ENCODE measurements at places on chromosomes 12 and 14. TPM values are rescaled to one million over a fixed set of nuclear protein-coding genes. Genes with fewer than 3 reads are reported as not detected.
A peak's percentile ranks its signal among the peaks of the same experiment; 100 is the strongest.

- DNase-seq = no peak
- H3K36me3 ChIP-seq = no peaks in the 10 kb centered on the region
- no peaks in the 10 kb centered on the region for H3K4me1 ChIP-seq
- H3K4me3 ChIP-seq = no peak overlapping the region
- H3K27ac ChIP-seq = no peak overlapping the region
Measured at GRCh38 chr12:96617178-96617577, 127.8 kb downstream of the CFAP54 start.

- no peaks in the 10 kb centered on the region for H3K27me3 ChIP-seq
- H3K27ac ChIP-seq = no peak overlapping the region
- no peak overlapping the region for H3K4me3 ChIP-seq
- no peaks in the 10 kb centered on the region for H3K4me1 ChIP-seq
- H3K36me3 ChIP-seq = no peaks in the 10 kb centered on the region
Measured at GRCh38 chr12:103851127-103851526, 10.1 kb upstream of the NT5DC3 start.

DNA sequence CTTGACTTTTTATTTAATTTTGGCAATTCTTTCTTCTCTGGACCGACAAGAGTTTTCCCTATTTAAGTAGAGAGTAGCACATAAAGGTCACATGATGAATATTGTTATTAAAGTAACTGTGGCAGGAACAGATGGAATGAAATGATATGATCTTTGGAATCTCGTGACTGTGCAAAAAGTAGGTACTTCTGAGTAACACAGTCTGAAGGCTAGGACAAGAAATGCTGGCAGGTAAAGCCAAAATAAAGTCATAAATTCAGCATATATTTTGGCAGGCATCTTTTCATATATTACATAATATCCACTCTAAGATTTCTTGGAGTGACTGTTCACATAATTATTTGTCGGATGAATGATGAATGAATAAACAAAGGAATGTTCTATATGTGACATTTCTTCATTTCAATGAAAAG is 121.4 kb downstream of the EFCAB11 start:
- no peaks in the 10 kb centered on the region for H3K4me1 ChIP-seq
- no peaks in the 10 kb centered on the region for H3K36me3 ChIP-seq
- no peaks in the 10 kb centered on the region for H3K27me3 ChIP-seq
- no peak for DNase-seq
- no peak overlapping the region for H3K4me3 ChIP-seq

DNA sequence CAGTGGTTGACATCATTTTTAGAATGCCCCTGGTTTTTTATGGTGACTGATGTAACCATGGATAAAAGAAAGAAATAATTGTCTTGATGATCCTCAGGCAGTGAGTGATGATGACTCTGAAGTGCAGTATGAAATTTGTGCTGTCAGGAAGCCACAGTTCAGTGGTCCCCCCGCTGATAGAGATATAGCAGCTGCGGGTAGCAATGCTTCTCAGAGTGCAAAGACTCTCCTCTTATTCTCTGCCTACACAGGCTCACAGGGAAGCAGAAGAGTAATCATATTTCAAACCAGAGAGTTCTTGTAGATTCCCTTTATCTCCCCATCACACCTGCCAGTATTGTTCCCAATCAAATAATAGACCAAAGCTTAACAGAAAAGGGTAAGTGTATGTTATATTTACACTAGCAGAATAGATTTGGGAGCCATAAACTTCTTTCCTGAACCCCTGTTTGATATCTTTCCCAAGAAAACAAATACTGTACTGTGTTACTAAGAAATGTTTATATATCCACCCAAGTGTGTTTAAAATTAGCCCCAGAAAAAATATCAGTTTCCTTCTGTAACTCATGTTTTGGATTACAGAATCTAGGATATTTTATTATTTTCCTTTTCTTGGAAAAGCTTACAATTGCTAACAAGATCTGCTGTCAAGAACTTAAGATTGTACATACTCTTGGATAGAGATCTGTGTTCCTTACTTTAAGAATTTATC is 1817.4 kb upstream of the FLRT2 start:
- no peak for DNase-seq
- H3K4me1 ChIP-seq = no peaks in the 10 kb centered on the region
- no peaks in the 10 kb centered on the region for H3K36me3 ChIP-seq
- H3K27ac ChIP-seq = no peak overlapping the region
- H3K27me3 ChIP-seq = no peaks in the 10 kb centered on the region

DNA sequence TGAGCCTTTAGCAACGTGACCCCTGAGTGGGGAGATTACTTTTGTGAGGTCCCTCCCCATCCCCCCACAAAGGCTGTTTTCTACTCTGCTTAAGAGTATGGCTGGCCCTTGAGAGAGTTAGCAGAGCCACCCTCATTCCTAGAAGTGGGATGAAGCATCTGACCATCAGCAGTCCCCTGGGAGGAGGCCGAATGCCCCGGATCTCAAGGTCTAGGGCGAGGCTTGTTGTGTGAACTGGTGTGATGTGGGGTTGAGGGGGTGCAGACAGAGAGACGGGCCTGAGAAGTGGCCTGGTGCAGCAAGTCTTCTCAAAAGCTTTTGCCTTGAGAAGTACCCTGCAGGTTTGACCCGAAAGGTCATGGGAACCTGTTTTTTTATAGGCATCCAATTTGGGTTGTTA is 153.0 kb upstream of the FKBP4 start:
- H3K4me1 ChIP-seq = no peaks in the 10 kb centered on the region
- no peak overlapping the region for H3K27ac ChIP-seq
- DNase-seq = no peak
- no peak overlapping the region for H3K4me3 ChIP-seq

DNA sequence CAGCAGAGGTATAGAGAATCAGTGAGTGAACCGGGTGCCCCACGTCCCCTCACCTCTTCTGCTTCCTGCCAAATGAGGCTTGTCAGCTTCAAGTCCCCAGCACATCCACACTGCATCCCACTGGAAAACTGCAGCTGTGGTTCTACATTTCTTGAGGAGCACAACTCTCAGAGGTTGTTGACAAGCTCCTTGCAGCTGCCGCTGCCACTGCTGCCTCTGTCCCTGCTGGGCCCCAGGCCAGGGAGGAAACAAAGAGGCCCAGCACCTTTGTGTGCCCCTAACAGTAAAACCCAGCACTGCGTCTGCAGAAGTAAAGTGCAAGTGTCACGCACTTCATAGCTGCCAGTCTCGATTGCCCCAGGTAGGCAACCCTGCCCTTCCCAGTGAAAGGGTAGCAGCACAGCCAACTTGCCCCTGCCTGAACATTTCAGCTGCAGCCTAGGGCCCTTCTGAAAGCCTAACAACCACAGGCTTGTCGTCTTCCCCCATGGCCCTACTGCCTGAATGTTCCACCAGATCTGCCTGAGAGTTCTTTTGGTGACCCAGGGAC is 1162.1 kb upstream of the USP15 start:
- H3K36me3 ChIP-seq = no peaks in the 10 kb centered on the region
- no peak for DNase-seq
- no peaks in the 10 kb centered on the region for H3K27me3 ChIP-seq
- no peak overlapping the region for H3K4me3 ChIP-seq

DNA sequence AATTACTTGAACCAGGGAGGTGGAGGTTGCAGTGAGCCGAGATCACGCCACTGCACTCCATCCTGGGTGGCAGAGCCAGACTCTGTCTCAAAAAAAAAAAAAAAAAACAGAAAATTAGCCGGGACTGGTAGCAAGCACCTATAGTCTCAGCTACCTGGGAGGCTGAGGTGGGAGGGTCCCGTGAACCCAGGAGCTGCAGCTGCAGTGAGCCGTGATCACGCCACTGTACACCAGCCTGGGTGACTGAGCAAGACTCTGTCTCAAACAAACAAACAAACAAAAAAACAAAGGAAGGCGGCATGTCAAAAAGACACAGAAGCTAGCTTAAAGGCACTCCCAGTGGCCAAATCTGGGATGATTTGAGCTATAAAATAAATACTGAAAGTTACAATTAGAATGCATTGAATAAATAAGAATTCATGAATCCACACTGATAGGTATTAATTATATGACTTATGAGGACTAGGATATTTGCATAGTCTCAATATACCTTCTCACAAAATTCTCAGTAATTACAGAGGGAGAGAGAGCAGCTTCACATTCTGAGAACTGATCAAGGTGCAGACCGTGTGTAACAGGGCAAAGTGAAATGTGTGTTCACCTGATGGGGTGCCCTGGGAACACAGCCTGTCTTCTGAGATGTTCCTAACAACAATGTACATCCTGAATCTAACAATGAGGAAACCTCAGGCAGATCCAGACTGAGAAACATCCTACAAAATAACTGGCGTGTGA is 42.7 kb upstream of the GPR132 start:
- no peaks in the 10 kb centered on the region for H3K36me3 ChIP-seq
- H3K4me3 ChIP-seq = no peak overlapping the region
- no peak for DNase-seq
- no peaks in the 10 kb centered on the region for H3K27me3 ChIP-seq

- H3K27ac ChIP-seq = no peak overlapping the region
- H3K27me3 ChIP-seq = no peaks in the 10 kb centered on the region
- no peaks in the 10 kb centered on the region for H3K4me1 ChIP-seq
- DNase-seq = no peak
Measured at GRCh38 chr14:51921026-51921425, 60.6 kb downstream of the GNG2 start.

GRCh38 chr12:31037931-31038330 is 35.7 kb upstream of the DDX11 start:
- H3K4me1 ChIP-seq = no peaks in the 10 kb centered on the region
- H3K27me3 ChIP-seq = no peaks in the 10 kb centered on the region
- DNase-seq = no peak
- H3K27ac ChIP-seq = no peak overlapping the region

DNA sequence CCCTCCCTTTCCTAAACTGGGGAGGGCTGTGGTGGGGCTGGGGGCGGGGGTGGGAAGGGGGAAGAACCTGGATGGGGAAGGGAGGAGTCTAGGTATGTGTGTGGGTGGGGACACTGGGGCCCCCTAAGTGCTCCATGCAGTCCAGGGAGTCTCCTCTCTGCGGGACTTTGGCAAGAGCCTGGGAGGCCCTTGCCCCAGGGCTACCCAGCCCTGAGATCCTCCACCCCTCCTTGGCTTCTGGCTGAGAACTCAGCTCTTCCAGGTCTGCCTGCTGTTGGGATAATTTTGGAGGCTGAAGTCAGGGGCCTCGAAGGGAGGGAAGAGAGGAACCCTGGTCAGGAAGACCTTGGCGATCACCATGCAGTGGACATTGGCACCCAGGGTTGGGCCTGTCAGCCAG is 2.2 kb upstream of the DLK1 start:
- H3K4me1 ChIP-seq = no peaks in the 10 kb centered on the region
- H3K27me3 ChIP-seq = peaks cover 26% of the 10 kb centered on the region
- DNase-seq = no peak
- no peak overlapping the region for H3K27ac ChIP-seq

DNA sequence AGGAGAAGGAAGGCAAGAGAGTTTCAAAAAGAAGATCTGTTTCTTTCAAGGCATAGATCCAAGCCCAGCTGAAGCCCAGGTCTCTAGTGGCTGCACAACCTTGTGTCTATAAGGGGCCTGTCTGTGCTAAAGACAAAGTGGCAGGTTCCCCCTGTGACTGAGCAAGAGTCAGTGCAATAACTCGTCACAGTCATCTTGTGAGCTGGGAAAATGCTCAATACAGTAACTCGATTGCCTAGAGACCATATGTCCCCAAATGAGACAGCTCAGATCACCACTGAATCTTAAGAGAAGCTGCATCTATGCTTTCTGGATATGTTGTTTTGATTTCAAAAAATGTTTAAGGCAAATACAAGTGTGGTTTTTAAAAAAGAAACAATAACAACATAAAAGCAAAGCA is 24.2 kb downstream of the ST8SIA1 start:
- H3K27ac ChIP-seq = no peak overlapping the region
- H3K27me3 ChIP-seq = no peaks in the 10 kb centered on the region
- no peak overlapping the region for H3K4me3 ChIP-seq
- H3K4me1 ChIP-seq = no peaks in the 10 kb centered on the region

DNA sequence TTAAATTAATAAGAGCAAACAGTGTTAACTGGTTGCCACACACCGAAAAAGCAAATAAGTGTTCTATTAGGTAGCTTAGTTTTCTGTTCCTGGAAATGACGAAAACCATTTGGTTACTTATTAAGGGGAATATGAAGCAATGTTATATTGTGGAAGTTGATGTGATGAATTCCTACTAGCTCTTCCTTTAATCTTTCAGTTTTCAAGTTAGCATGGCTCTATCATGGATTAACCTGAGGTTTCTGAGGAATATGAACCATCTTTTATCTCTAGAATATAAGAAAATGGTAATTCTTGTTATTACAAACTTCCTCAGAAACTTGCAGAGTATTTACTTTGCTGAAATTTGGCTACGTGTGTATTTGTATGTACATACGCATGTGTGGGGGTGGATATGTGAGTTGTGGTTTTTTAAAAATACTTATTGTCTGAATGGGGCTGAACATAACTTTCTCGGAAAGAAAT is 245.7 kb downstream of the KCNC2 start:
- H3K4me3 ChIP-seq = no peak overlapping the region
- no peaks in the 10 kb centered on the region for H3K4me1 ChIP-seq
- no peak for DNase-seq
- H3K27ac ChIP-seq = no peak overlapping the region
- H3K27me3 ChIP-seq = no peaks in the 10 kb centered on the region
- H3K36me3 ChIP-seq = no peaks in the 10 kb centered on the region

DNA sequence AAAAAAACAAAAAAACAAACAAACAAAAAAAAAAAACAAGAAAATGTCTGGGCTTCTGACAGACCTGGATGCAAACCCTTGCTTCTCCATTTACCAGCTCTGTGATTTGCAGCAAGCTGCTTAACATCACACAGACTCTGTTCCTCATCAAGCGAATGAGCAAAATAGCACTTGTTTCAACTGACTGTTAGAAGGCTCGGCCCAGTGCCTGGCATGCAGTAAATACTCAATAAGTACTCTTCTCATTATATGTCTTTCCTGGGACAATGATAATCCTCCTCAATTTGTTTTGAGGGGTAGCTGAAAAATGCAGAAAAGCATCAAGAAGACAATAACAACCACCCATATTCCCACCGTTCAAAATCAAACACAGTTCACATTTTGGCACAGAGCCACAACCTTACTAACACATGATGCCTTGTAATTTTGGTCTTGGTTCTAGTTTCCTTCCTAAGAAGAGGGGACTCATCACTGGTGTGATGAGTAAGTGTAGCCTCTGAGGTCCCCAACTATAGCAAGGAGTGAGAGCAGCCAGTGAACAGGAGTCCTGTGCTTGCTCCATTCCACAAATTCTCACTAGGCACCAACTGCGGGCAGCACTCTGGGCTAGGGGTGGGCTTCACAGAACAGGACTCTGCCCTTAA is 60.4 kb downstream of the TTC7B start:
- no peaks in the 10 kb centered on the region for H3K36me3 ChIP-seq
- no peak overlapping the region for H3K27ac ChIP-seq
- peaks cover 29% of the 10 kb centered on the region for H3K4me1 ChIP-seq
- peak; percentile 7 for DNase-seq
- no peaks in the 10 kb centered on the region for H3K27me3 ChIP-seq

Gene INHBC
- 0.17 TPM for total RNA-seq

Gene LUM
- total RNA-seq = not detected

Gene ESRRB
- not detected for total RNA-seq

Gene TAS2R42
- not detected for total RNA-seq

Gene SMIM41
- total RNA-seq = not detected

Gene OR4E2
- not detected for total RNA-seq

Gene RFX4
- not detected for total RNA-seq

Gene OR6C6
- total RNA-seq = not detected

Gene C1QL4
- total RNA-seq = not detected

Gene IL26
- total RNA-seq = not detected

Gene DNAI7
- total RNA-seq = 0.62 TPM

Gene FITM1
- 2.6 TPM for total RNA-seq
